CD4-positive, alpha-beta T cell treated with Interferon gamma for 1 hour (primary cell): ENCODE measurements at places on chromosomes 6 and 20.

- no peak for DNase-seq
Measured at GRCh38 chr6:142235272-142235671, 66.5 kb upstream of the ADGRG6 start.

DNA sequence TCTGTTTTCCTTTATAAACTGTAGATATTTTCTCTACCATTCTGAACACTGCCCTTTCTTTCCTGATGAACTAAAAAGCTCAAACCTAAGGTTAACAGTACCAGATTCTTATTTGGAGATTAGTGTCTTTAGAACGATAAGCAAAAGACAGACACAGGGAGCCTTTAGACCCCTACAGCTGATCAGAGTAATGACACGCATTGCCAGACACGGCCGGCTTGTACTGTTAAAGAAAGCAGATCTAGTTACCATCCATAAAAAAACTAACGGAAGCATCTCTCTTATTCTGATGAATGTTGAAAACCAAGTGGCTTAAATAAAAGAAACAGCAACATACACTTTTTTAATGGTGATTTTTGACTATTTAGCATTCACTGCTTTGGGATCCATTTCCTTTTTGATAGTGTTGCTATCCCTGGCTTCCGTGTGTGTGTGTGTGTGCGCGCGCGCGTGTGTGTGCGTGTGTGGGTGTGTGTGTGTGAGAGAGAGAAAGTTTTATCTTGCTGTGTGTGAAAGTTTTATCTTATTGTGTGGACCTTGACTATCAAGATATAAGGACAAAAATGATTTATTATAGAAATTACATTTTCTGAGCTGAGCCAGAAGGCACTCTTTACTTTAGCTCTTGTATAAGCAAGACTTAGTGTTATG, 95.6 kb upstream of the SLC35B3 start:
- DNase-seq: no peak

- no peak for DNase-seq
Measured at GRCh38 chr20:60446267-60447111, 488.3 kb downstream of the CDH26 start.

- DNase-seq: no peak
Measured at GRCh38 chr6:154341871-154342270, 14.7 kb downstream of the IPCEF1 start.

- no peak for DNase-seq
Measured at GRCh38 chr6:45732731-45733130, 282.9 kb downstream of the CLIC5 start.

DNA sequence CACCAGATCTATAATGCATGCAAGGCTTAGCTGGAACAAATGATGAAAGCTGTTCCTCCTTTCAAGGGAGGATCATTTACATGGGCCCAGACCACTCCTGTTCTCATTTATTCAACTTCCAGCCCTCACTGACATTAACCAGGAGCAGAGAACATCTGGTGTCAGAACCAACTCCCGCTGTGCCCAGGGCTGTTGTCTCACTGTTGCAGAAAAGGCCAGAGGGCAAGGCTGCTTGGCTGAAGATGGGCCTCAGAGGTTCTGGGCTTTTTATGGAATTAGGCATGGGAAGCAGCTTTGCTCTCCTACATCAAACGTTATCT, 164.2 kb downstream of the GMPR start:
- no peak for DNase-seq

DNA sequence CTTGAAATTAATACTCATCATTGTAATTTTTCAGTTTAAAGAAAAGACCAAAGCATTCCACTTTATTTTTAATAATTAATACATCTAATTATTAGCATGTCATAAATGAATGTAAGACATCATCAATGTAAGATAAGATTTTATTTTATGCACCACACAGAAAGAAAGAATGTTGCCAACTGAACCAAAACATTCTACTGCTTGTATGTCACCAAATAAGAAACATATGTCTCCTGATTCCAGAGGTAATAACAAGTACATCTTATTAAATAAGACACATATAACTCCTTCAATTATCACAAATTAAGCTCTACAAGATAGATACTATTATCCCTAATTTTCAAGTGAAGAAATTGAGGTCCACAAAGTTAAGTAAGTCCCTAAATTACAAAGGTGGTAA, 189.5 kb downstream of the GMDS start:
- DNase-seq: no peak

- no peak for DNase-seq
Measured at GRCh38 chr20:24609757-24610156, 140.3 kb downstream of the SYNDIG1 start.

DNA sequence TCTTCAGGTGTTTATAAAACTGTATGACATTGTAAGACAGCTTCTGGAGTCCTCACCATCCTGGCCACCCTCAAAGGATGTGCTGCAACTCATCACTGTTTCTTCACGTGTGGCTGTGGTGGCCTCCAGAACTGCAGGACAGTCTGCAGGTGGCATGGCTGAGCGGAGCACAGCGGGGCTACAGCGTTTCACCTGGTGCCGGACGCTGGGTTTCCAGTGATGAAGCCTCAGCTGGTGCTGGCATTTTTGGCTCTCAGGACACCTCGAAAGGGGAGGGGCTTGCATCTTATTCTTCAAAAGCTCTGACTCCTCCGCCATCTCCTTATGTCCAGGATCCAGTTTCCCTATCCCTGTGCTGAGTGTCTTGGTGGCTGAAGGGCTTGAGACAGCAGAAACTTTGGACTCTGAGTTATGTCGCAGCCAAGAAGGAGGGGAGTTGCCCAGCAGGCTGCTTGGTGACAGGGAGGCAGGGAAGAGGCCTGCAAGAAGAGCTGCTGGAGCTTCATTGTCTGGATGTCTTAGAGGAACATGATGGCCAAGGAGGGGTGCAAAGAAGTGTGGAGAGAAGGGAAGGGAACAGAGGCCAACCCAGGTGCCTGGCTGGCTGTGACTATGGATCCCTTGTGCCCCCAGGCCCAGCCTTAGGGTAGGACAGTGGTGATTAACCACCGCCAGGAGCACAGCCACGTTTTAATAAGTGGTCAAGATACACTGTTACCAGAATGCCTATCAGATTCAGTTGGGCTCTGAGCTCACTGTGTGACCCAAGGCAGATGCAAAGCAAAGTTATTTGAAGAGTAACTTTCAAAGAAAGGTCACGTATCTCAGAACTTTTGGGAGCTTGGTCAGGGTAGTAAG, 58.7 kb downstream of the GTF2H5 start:
- no peak for DNase-seq

DNA sequence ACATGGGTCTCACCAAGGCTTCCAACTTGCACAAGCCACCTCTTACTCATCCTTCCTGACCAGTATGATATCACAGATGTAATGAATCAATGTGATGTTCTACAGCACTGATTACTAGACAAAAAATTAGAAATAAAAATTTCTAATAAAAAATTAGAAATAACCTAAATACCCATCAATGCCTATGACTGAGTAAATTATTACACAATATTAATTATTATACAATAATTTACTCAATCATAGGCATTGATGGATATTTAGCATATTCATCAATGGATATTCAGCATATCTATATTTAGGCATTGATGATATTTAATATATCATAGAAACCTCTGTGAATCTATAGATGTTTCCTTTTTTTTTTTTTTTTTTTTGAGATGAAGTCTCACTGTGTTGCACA, 43.2 kb upstream of the MBOAT1 start:
- no peak for DNase-seq

DNA sequence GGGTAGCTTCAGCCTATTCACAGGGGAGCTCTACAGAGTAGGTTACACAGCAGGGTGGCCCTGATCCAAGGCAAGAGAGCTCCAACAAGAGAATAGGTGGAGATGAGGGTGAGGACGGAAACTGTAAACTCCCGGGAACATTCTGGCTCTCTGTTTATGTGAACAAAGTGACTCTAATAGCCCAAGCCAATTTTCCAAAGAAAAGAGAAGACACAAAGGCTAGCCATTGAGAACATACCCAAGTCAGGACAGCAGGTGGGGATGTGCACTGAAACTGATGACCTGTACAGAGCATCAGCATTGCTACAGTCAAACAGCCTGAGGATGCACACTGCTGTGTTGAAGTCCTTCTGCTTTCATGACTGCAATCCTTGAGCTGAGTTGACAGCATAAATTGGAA, 136.0 kb upstream of the TOP1 start:
- no peak for DNase-seq

GRCh38 chr6:36712816-36713215, 15.2 kb downstream of the RAB44 start:
- DNase-seq: no peak

DNA sequence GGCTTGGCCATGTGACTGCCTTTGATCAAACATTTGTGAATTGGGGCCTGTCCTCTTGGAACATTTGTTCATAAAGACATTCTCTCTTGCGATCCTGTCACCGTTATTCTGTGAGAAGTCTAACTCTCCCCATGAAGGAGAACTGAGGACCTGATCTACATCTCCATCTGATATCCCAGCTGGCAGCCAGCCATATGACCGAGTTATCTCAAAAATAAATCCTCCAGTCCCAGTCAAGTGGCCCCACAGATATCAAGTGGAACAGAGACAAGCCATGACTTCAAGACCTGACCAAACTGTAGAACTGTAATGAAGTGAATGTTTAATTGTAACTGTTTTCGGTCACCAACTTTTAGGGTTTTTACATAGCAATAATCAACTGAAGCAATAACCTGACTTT, 25.7 kb downstream of the SNX3 start:
- DNase-seq: no peak

DNA sequence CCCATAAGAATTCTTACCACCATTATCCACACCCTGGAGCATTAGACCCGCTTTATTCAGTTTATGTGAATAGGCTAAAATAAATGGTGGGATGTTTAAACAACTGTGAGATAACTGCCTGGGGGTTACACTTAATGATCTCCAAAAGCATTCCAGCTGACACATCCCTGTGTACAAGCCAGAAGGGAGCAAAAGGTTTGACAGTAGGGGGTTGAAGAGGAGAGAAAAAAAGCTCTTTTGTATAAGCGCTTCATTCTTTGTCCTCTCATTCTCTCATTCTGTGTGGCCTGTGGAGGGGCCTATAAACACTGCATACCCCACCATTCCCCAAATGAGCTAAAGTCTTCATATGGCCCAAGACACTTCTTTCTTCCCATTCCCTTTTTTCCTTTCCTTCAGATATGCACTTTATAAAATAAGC, 30.8 kb upstream of the COL21A1 start:
- DNase-seq: no peak

GRCh38 chr20:31602779-31603441, 2.2 kb upstream of the ID1 start:
- peak; percentile 40 for DNase-seq

DNA sequence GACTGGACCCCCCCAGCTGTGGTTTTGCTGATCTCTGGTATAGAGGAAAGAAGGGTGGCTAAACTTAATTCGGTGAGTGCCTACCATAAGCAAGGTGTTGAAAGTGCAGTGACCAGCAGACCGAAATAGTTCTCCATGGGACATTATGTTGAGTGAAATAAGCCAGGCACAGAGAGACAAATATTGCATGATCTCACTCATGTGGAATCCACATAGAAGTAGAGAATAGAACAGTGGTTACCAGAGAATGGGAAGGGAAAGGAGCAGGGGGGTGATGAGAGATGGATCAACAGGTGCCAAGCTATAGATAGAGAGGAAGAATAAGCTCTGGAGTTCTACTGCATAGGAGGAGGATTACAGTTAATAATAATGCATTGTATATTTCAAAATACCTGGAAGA, 9.7 kb upstream of the GCNT2 start:
- DNase-seq: no peak

- DNase-seq: no peak
Measured at GRCh38 chr6:147716434-147716833, 207.9 kb downstream of the SAMD5 start.

GRCh38 chr6:44837741-44838140, 450.2 kb downstream of the CDC5L start:
- no peak for DNase-seq

- no peak for DNase-seq
Measured at GRCh38 chr6:156859686-156860085, 82.5 kb downstream of the ARID1B start.
